ENCODE measurements at places on chromosomes 16 and 17.

GRCh38 chr16:11117576-11118211 is 138.3 kb downstream of the SOCS1 start:
- DNase-seq: no peak

DNA sequence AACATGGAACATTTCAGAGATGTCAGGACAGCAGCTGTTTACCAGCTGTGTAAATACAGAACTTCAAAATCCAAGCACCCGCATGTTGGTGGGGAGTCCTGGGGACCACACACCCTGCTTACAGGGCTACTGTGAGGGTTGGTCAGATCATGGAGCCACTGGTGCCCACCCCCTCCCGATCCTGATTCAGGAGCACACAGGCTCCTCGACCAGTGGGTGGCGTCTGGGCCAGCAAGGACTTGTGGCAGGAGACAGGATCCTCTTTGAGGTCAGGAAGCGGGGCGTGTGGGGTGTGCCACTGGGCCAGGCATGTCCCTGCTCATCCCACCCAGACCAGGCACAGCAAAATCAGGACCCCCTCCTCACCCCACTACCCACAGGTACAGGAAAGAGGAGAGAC is 83.6 kb downstream of the SDK2 start:
- DNase-seq: peak; percentile 50

DNA sequence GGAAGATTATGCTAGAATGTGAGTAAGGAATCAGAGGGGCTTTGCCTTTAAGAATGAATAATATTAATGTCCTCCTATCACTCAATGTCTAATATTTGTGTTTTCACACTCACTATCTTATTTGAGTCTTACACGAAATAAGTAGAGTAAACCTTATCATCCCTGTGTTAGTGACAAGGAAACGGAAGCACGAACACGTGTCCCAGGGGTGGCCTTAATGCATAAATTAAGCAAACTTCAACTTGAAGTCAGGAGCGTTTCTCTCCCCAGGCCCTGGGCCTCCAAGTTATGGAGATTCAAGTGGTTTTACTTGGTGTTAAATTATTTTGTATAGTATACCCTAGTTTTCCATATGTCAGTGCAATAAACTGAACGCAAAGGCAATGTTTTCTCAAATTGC is 96.0 kb downstream of the WDR59 start:
- no peak for DNase-seq

DNA sequence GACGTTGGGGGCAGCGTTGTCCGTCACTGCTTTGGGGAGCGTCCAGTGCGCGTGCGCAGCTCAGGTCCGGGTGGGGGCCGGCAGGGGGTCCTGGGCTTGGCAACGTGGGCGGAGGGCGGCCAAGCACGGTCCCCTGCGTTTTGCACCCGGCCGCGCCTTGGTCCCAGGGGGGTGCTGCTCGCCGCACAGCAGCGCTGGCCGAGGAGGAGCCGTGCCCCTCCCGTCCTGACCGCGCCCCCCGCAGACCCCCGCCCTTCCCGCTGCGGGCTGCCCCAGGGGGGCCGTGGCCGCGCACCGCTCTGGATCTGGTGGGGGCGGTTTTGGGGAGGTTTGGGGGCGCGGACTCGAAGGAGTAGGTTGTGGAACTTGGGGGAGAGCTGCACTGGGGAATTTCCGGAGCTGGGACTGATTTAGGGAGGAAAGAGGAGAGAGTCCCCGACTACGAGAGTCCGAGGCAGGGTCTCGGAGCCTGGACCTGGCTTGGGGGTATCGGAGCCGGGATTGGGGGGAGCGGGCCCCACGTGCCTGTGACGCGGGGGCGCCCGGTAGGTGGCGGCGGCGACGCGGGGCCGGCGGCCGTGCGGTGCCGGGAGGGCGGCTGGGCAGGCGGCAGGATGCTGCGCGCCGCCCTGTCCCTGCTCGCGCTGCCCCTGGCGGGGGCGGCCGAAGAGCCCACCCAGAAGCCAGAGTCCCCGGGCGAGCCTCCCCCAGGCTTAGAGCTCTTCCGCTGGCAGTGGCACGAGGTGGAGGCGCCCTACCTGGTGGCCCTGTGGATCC is at the start of gene SLC9A5:
Gene SLC9A5 (plus strand): TSS at position 579 of the 777 bp plus-strand sequence. CDS start 36 bp downstream, at position 615.
- DNase-seq: peak; percentile 53

- peak; percentile 68 for DNase-seq
Observed at GRCh38 chr16:14186007-14186794, 115.1 kb downstream of the MRTFB start.

GRCh38 chr16:31880322-31880979 is 6.8 kb downstream of the ZNF267 start:
- DNase-seq: no peak
